Skeletal muscle cell (primary cell): ENCODE measurements at places on chromosomes 4 and X.

GRCh38 chrX:12962041-12962504 is 12.8 kb upstream of the TMSB4X start:
- DNase-seq = no peak

GRCh38 chrX:70494441-70494840 is 49.8 kb downstream of the DLG3 start:
- DNase-seq = no peak

DNA sequence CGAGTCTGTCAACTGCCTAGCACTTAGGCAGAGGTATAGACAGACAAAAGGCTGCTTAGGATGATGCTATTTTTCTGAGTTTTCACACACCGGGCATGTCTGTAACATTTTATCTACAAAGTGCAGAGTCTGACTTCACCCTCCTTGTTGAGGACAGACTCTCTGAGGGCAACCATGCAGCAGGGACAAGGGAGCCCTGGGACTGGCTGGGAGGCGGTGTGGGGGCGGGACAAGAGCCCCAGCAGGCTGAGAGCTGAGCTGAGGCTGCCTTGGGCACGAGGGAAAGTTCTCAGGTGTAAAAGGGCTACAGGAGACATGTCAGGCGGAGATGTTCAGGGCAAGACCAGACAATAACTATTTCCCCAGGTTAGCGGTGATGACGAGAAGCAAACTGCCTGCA is 81.6 kb downstream of the GATB start:
- DNase-seq = no peak

- no peak for DNase-seq
Measured at GRCh38 chr4:23476515-23477090, 413.2 kb downstream of the PPARGC1A start.

- peak; percentile 69 for DNase-seq
Measured at GRCh38 chr4:155809835-155810234, 51.0 kb downstream of the GUCY1B1 start.
